ENCODE measurements at places on chromosomes 2 and 18. TPM values are rescaled to one million over a fixed set of nuclear protein-coding genes. Genes with fewer than 3 reads are reported as not detected.

DNA sequence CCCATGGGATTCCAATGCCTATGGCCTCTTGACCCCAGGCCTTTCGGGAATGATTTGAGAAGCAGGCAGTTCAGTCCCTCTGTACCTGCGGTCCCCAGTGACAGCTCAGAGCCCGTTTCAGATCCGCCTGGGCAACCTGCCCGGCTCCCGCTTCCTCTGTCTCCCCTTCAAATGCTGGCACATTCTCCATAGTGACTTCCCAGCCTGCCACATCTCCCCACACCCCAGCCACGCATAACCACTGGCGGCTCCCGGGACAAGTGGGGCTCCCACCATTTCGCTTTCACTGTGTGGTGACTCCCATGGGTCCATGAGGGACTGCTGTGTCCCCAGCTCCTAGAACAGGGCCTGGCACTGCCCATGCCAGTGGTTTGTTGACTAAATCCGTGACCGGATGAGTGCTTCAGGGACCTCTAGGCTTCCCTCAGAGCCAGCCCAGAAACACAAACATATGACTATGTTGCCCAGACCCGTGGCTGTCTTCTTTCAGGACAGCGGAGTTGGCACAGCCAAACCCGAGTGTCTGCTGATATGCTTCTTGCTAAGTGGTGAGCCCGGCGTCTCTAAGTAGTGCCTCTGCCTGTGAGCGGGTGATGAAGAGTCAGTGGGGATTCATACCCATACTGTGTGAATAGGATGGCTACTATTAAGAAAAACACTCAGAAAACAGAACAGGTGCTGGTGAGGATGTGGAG lies 91.2 kb downstream of the GLI2 start:
- DNase-seq: no peak

DNA sequence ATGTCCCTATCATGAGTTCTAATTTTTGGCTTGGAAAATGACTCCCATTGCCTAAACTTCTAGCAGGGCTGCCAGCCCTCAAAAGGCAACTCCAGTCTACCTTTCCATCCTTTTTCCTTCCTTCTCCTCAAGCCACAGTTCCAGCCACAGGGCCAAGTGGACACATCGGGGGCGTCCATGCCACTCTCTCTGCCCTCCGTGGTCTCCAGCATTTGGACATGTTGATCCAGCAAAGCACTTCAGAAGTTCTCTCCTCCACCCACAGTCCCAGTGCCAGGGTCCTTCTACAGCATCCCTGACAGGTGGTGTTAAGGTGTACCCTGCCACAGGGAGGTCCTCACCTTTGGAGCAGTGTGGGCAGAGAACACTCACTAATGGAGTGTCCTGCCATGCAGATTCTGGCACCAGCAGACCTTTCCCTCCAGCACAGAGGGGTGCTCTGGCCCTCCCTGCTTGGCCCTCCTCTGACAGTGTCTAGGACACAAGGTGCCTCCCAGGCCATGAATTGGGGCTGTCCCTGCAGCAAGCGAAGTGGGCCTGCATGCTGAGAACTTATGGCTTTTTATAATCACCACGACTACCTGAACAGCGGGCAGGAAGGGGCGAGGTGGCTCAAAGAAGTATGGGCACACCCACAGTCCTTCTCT lies 1.6 kb upstream of the FABP1 start:
- no peak for DNase-seq

DNA sequence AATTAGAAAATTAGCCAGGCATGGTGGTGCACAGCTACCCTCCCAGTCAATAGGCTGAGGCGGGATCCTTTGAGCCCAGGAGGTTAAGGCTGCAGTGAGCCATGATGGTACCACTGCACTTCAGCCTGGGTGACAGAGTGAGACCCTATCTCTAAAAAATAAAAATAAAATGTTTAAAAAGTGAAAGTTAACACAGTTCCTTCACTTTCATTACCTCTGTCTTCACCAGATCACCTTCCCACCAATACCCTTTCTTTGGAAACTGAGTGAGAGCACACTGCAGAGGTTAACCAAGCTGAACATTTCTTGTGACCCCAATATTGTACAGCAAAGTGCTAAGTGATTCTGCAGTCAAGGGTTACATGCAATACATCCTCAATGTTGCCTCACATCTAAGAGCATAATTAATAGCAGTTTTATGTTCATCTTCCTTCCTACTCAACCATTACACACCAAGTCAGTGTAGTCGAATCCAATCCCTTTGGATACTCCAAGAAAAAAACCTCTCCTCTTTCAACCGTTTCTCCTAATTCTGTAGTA lies 1.7 kb downstream of the L3MBTL4 start:
- no peak for DNase-seq

GRCh38 chr2:15737314-15738224 lies 145.9 kb downstream of the DDX1 start:
- DNase-seq: no peak

DNA sequence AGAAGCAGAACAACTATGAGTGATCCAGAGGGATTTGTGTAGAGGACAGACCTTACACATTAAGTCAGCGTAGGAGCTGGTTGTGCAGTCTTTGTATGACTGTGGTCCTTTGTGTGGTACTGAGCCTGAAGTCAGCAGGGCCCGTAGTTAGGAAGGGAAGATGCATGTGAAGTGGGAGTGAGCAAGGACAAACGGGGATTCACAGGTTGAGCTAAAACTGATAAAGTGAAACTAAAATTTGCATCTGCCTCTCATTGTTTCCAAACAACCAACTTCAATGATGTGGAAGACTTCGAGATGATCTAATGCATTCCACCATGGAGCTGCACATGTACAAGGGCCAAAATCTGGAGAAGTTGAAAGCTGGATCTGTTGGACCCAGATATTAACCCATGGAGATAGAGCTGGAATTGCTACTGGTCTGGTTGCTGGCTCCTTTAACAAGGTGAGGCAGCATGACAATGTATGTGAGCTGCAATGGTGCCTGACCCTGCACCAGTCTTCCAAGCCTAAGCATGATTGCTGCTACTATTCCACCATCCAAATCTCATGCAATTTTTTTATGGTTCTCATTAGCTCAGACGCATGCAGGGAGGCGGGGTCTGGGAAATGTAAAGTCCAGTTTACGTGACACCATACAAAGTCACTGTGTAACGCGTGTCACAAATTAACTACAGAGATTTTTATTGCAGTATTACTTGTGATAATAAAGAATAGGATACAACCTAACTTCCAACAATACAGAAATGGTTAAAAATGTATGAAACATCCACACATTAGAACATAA lies 12.1 kb upstream of the CYBRD1 start:
- no peak for DNase-seq

DNA sequence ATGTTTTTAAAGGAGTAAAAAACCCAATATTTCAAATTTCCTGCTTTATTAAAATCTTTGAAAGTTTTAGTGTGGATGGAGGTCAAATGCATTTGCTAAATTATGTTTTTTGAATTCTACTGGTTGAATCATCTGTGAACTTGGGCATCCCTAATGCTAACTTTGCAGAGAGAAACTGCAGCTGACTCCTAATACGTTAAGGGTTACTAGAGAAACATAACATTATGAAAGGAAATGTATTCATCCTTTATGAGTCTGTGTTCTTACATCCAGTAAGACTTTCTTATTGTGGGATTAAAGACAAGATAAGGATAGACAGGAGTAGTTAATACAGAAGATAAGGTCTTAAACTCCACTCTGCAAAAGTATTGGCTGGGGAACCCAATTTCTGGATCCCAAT lies 140.6 kb downstream of the FAM124B start:
- no peak for DNase-seq

DNA sequence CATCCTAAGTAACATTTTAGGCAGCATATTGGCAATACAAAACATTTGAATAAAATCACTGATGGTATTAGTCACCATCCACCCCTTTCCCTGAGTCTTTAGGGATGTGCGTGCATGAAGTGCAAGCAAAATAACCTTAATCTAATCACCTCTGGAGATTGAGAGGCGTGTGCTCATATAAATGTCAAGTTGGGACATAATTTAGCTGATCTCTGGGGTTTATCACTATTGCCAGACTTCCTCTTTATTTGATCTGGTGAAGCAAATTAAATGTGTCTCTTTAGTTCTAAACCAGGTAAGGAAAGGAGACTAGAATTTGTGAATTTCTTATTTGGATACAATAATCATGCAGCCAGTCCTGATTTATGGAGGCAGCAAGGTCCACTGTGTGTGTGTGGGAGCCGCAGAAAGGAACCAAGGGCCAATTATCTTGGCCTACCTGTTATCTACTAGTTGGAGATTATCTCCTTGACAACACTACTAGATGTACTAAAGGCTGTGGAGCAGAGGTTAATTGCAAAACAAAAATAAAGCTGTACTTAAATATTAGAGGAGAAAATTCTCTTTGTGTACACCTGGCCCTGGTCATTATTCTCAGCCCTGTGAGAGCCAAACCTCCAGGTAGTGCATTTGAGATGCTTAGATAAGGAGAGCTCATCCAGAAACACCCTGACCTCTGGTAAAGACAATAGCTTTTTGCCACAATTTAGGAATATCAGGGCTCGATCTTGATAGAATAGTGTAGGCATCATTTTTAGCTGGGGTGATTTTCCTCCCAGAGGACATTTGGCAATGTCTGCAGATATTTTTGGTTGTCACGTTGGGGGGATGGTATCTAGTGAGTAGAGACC lies 78.2 kb downstream of the HRH4 start:
- DNase-seq: no peak

DNA sequence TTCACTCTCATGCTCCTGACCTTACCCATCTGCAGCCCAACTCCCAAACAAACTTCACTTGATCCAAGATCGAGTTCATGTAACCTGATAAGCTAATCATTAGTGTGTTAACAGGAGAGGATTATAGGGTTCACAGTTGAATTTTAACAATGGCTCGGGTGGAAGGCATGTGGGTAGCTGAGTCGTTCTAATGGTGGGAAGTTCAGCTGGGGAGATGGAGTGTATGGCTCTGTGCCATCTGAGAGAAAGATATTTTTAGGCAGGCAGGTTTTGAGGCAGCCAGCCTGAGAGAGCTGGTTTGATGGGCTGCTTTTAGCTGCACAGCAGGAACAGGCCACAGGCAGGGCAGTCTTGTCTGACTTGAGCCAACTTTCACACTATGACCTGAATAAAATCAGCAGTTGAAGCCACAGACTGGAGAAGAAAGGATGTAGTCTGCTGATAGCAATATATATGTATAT lies 17.7 kb upstream of the NFE2L2 start:
- no peak for DNase-seq

- DNase-seq: no peak
Measured at GRCh38 chr18:21118806-21119205, 7.2 kb upstream of the ROCK1 start.

- no peak for DNase-seq
Measured at GRCh38 chr18:68660354-68661183, 54.3 kb downstream of the TMX3 start.

DNA sequence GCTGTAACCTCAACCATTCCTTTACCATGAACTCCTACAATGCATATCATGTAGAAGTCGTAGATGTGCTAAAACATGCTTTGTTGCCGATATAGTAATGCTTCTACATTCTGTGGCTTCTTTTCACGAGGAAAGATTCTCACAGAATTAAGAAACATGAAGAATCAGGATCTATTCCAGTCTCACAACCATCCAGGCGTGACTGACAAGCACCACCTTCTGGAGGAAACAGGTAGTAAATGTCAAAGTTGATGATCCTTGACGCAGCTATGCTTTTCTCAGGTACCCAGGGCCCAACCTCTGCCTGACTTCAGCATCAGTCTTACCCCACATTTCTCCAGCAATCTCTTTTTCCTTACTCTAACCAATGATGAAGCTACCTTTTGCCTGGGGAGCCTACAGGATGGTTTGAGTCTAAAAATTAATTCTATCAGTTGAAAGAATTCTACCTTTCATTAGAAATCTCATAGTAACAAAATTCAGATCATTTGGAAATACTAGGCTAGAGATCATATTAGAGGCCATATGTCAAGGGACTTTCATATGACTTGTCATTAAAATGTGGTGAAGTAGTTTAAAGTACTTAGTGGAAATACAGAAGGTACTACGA lies 123.3 kb upstream of the RND3 start:
- no peak for DNase-seq

- DNase-seq: no peak
Measured at GRCh38 chr2:44524347-44524926, 162.7 kb downstream of the CAMKMT start.

DNA sequence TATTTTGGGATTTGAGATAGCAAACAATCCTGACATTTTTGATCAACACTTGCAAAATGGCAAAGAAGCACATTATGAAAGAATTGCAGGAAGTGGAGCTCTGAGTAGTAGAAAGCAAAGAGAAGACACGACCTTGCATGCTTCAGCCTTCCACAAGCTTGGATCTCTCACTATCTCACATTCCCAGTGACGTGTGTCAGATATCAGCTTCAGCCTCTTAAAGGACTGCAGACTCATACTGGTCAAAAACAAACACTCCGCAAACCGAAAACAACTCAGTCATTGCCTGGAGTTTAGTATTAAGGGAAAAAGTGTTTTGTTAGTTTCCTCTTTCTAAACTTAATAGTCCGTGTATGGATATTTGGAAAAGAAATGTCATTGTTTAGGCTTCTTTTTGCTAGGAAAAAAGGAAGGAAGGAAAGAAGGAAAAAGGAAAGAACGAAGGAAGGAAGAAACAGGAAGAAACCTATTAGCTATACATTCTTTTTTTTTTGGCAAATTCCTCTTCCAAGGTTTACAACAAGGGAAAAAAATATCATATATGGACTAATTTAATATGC lies 32.6 kb upstream of the SLC40A1 start:
- no peak for DNase-seq

DNA sequence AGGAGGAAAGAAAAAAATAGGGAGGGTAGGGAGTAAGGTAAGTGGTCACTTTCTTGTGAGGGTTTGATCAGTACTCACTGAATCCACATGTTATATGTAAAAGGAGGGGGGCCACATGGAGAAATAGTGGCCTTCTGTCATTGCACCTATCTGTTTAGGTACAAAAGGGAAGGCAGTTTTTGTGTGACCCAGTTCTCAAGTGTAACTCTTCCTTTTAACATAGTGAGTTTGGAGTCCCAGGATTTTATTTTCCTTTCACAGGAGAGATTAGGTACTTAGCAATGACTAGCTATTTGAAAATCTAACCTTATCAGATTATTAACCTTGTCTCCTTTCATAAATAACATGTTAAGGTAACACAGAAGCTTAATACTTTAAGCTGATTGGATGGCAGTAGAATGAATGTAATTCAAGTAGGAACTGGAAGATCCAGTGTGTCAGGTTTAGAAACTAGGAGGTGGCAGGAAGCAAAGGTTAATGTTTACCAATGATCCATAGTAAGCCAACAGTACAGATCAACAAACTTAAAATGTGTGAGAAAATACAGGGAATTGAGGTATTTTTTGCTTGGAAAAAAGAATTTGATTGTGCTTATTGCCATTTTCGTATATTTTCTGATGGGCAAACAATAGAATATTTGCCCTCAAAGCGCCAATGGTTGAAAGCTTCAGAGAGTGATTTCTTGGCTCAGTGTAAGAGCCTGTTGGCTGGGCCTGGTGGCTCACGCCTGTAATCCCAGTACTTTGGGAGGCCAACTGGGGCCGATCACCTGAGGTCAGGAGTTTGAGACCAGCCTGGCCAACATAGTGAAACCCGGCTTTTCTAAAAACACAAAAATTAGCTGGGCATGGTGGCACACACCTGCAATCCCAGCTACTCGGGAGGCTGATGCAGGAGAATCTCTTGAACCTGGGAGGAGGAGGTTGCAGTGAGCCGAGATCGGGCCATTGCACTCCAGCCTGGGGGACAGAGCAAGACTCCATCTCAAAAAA lies 11.3 kb downstream of the HNMT start:
- DNase-seq: no peak

GRCh38 chr2:174328961-174329715 lies 5.6 kb upstream of the SP9 start:
- no peak for DNase-seq

Gene FIGLA
- not detected for total RNA-seq

Gene DNAJC5G
- total RNA-seq: not detected

Gene HRH4
- not detected for total RNA-seq

Gene CFC1
- total RNA-seq: not detected

Gene C2orf80
- total RNA-seq: not detected

Gene REG3A
- total RNA-seq: not detected

Gene BMP10
- not detected for total RNA-seq

All from activated naive CD8-positive, alpha-beta T cell treated with anti-CD3 and anti-CD28 coated beads for 36 hours (primary cell).